ENCODE measurements at places on chromosomes 4 and X. TPM values are rescaled to one million over a fixed set of nuclear protein-coding genes. Genes with fewer than 3 reads are reported as not detected.

- no peak for DNase-seq
Measured at GRCh38 chrX:46792810-46793188, 33.9 kb upstream of the SLC9A7 start.

The TCEAL8 gene
- 186 TPM for total RNA-seq

GRCh38 chrX:110175146-110175545 is 142.7 kb downstream of the AMMECR1 start:
- DNase-seq = no peak

GRCh38 chr4:61079976-61080375 is 120.2 kb upstream of the ADGRL3 start:
- no peak for DNase-seq

DNA sequence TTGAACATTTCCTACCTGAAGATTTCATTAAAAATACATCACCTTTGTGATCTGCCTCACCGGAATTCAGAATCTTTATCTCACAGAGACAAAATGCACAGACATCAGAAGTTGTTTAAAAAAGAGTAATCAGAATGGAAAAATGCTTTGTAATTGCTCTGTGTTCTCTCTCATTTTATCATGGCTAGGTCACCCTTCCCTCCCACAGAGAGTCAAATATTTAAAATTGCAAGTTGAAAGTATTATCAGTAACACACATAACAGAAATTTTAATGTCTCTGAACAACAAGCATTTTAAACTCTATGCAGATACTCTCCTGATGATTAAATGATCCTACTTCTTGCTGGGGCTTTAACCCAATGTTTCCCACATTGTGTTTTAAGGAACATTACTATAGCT is 362.0 kb downstream of the CBLL2 start:
- DNase-seq = no peak

The ZCCHC18 gene
- total RNA-seq = 2.1 TPM

The TMEM144 gene
- total RNA-seq = 1.8 TPM

- no peak for DNase-seq
Measured at GRCh38 chrX:130974323-130974722, 71.3 kb upstream of the ENOX2 start.

The ADRA2C gene
- 1.7 TPM for total RNA-seq

The DAPP1 gene
- total RNA-seq = not detected

The PDK3 gene
- 20.5 TPM for total RNA-seq

The RTL9 gene
- 0.04 TPM for total RNA-seq

DNA sequence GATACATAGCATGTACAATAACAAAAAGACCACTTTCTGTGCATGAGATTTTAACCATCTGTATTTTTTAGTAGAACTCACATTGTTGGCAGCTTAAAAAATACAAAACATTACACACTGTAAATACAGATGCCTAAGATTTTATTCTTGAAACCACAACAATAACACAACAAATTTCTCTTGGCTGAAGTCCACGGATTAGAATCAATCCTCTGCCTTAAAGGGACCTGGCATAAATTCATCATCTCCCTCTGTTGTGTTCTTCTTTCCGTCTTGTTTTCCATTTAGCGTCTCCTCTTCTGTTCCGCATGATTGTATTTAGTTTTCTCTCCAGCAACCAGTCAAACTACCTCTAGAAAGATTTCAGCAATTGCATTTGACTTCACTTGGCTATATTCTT is 231.0 kb downstream of the SPOCK3 start:
- DNase-seq = no peak

The TXK gene
- total RNA-seq = 0.06 TPM

GRCh38 chr4:2080429-2081300 is 21.5 kb downstream of the NAT8L start:
- no peak for DNase-seq

The NKX3-2 gene
- 0.04 TPM for total RNA-seq

DNA sequence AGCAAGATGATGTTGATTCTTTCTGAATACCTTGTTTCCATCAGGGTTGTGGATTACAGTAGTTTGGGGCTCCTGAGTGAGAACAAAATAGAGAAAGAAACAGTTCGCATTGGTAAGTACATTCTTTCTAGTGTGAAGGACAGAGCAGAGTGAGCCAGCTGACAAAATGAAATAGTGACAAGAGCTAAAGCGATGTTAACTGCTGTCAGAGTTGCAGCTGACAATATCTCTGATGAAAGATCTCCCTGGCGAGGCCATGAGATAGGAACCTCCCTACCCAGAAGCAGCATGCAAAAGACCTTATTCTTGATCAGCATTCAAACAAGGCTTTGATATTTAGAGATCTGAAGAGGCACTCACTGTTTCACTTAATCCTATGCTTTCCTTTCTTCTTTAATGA is 258.6 kb downstream of the CAMK2D start:
- no peak for DNase-seq

DNA sequence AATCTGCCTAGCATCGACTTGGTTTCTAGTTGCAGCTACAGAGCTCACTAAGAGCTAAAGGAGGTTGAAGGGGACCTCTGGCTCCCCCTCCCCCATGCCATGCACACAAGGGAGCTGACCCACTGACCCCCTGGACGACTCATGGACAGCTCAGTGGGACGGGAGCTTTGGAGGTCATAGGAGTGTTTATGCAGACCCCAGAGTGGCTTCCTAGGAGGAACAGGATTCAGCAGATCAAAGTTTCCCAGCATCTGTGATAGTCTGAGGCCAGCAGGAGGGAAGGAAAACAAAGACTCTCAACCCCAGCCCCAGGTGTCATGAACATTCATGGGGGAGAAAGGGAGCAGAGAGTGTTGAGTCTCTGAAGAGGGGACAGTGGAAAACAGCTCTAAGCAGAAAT is 104.4 kb downstream of the ARSF start:
- no peak for DNase-seq

GRCh38 chrX:70208479-70208878 is 26.0 kb upstream of the AWAT1 start:
- no peak for DNase-seq

DNA sequence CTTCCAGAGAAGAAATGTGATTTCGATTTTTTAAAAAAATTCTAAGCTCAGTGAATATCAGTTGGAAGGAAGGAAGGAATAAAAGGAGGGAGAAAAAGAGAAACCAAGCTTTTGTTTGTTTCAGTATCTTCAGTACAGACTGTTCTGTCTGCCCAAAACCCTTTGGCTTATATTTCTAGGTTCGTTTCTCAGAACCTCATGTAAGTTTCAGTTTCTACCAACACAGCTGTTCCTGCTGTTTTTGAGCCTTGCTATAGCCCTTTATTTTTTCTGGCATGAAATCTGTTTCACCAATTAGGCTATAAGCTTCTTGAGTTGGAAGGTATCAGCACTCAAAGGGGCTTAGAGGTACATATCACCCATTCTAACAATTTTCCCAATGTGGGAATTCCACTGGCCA is 157.9 kb downstream of the GBA3 start:
- no peak for DNase-seq

DNA sequence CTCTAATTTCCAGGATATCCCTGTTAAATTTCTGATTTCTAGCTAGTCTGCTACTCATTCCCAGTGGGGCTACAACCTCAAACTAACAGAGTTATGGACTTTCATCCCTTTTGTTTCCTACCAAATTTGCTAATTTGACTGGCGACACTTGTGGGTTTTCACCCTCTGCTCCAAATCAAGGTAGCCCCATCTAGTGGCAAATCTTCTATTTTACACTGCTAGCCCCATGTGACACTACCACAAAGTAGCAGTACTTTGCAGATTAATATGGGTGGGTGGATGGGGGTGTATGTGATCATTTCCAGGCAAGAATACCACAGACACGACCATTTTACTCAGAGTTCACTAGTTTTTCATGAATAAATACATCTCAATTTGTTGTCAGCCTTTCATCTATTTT is 150.3 kb downstream of the MSL3 start:
- no peak for DNase-seq

DNA sequence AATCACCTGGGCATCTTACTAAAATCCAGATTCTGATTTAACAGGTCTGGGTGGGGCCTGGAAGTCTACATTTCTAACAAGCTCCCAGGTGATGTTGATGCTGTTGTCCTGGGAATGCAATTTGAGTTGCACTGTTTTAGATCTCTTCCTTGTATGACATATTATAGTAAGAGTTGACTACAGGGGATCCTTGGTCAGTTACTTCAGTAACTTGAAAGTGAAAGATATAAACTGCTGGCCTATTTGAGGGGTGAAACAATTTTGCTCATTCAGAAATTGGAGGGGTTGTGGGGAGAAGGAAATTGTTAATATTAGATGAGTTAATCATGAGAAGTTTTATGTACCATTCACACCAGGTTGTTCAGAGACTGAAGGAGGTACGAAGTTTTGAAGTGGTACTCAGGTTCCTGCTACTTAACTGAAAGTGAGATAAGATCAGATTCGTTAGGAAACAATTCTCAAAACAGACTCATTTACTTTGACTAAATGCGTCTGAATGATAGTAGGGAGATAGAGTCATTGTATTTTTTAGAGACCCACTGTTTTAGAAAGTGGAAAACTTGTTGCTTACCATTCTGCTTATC is 12.5 kb downstream of the SH2D1A start:
- DNase-seq = no peak

GRCh38 chrX:88244066-88244465 is 503.0 kb upstream of the CPXCR1 start:
- no peak for DNase-seq

The AMBN gene
- total RNA-seq = 0.19 TPM

- no peak for DNase-seq
Measured at GRCh38 chr4:80614319-80614718, 278.8 kb downstream of the CFAP299 start.

The CXCL1 gene
- total RNA-seq = not detected

GRCh38 chr4:137065311-137065710 is 467.0 kb downstream of the PCDH18 start:
- no peak for DNase-seq

DNA sequence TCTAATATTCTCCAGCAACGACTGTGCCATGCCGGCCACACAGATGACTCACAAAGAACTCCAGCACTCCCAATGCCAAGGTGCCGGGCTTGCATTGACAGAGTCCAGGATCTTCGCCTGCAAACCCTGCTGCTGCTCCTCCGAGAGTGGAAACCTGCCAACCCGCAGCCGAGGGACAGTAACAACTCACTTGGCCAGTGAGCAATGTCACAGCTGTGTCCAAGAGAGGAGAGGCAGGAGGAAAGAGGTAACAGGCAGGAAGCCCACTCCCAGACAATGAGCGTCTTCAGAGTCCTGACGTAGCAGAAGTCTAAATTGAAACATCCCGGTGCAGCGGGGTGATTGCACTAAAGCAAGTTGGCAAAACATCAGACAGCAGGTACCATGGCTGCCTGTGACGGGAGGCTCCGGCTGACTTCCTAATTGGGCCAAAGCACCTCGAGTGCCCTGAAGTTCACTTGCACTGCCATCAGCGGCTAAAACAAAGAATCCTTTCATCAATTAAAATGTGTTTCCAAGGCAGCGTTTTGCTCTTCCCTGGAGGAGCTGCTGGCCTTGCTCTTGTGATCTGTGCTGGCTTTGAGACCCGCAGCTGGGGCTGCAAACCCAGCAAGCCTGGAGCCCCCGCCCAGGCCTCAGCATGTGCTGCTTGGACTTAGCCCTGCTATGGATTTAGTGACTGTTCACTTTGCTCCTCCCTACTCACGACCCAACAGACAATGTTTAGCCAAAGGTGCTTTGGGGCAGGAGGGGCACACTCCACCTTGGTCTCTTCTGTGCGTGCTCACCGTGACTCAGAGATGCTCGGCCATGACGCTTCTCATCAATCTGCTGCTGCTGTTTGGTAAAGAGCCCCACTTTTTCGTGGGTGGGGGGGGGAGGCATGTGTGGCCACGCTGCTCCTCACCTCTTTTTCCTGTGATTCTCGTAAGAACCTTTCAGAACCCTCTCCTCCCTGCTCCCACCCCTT is 36.5 kb downstream of the DCTD start:
- peak; percentile 23 for DNase-seq

DNA sequence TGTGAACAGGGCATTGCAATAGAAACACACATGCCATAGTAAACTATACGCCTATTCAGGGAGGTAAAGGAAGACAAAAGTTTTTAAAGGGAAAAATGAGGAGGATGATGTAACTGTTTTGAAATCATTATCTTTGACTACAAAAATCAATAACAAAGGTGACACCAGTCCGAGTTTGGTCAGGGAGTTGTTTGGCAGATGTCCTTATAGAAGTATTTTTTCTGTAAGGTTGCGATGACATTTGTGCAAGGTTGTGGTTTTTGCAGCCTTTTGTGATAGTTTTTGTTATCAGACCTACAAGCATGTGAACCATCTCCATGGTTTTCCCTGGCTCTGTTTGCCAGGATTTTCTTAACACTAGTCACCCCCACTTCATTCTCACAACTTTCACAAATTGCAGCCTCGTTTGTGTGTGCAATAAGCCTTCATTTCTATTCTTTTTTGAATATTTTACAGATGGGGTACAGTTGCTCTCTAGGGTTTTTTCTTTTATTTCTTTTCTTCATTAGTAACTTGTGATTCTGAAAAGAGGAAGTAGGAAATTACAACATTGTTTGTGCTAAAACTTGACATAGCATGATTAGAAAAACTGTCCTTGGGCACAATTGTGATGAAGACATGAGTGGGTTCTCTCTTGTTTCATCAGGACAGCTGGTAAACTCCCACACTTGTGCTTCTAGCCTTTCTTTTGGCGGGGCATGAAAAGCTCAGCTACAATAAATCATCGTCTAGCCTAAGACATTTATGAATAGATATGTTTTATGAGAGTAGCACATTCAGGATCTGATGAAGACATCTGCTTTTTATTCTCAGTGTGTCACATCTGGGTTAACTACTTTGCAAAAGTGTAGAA is 60.2 kb upstream of the PNPLA4 start:
- no peak for DNase-seq

The TMEM33 gene
- 105 TPM for total RNA-seq

GRCh38 chr4:130722361-130722760 is 1626.4 kb downstream of the C4orf33 start:
- no peak for DNase-seq

DNA sequence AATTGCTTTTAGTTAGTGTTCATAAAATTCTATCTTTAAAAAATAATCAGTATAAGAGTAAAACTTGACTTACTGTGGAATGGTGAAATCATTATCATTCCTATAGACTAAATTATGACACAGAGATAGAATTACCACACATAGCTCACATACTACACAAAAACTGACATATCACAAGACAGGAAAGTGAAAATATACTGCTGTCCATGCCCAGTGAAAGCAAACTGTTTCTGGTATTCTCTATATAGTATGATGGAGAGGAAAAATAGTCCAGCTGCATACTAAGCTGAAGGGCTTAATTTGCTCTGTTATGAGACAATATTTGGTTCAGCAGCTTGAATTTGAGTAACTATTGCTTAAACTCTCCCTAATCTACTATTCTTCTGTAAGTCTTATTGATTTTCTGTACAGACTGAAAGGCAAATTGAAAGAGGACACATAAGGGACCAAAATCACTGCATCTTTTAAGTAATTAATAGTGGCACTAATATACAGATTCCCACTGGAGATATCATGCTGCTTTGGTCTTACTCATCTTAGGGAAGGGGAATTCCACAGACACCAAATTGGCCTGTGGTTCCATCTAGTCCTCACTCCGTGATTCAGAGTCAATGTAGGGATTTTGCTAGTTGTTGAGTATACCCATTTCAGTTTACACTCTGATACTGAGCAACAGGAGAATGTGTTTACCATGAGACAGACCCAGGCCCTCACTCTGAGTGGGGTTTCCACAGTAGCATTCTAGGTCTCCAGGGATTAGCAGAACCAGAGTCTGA is 47.4 kb upstream of the AGA start:
- no peak for DNase-seq

The FRMPD4 gene
- total RNA-seq = 0.08 TPM

- no peak for DNase-seq
Measured at GRCh38 chrX:119895843-119896326, at the start of gene AKAP14. Gene AKAP14, plus strand, starts transcription at chrX:119895893. Its CDS starts 7,331 bp downstream, at chrX:119903224.

GRCh38 chrX:444305-444704 is 57.6 kb upstream of the PPP2R3B start:
- no peak for DNase-seq

The FAAH2 gene
- total RNA-seq = not detected

GRCh38 chr4:140523370-140523856 is 555 bp upstream of the ELMOD2 start:
- no peak for DNase-seq

Measured in H4 (cell line).